ENCODE measurements at places on chromosomes 6 and 20.

DNA sequence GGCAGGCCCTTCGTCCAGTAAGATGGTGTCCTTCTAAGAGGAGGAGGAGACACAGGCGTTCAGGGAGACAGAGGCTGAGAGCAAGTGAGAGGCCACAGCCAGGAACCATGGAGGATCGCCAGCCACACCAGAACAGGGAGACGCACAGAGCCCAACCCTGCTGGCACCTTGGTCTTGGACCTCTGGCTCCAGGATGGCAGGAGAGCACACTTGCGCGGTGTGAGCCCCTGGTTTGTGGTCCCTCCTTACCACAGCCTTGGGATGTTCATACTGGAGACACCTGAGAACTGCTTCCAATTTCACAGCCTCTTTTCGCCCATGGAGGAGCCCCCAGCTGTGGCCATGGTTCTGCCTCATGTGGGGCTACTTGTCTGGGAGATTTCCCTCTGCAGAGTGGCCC is 222.4 kb downstream of the DLL1 start:
- no peak for DNase-seq

DNA sequence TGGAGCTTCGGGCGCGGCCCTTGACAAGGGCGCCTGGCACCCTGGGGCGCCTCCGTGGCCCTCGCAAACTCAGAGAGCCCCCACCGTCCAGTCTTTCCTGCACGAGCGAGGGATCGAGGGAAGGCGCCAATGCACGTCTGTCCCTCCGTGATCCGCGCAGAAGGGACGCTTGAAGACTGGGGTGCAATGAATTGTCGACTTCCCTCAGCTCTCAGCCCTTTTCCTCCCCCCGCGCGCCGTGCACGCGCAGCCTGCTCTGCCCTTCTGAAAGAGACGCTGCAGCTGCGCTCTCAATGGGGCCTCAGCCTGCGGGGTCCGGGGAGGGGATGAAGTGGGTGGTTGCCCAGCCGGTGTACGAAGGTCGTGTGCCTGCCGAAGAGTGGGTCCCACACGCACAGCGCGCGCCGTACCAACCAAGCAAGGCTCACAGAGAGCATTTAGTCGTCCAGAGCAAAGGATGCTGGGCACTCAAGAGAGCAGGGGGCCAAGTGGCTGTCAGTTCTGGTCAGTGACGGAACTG is 5.5 kb upstream of the SOX4 start:
- DNase-seq: peak; percentile 41

DNA sequence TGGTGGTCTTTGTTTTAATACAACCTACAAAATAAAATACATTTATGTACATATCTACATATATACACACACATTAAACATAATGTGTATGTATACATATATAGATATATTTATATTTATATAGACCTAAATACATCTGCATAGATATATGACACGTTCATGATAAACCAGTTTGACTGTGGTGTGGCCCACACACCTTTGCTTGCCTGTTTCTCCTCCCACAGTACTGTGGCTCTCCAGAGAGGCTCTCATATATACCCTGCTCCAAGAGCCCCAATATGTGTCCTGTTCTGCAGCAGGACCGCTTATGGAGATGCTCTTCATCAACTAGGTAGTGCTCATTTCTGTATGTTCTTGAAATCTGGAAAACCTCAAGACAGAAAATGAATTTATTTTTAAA is 207.0 kb downstream of the KCNQ5 start:
- DNase-seq: no peak

GRCh38 chr6:142185641-142186040 is 38.6 kb downstream of the VTA1 start:
- DNase-seq: no peak

DNA sequence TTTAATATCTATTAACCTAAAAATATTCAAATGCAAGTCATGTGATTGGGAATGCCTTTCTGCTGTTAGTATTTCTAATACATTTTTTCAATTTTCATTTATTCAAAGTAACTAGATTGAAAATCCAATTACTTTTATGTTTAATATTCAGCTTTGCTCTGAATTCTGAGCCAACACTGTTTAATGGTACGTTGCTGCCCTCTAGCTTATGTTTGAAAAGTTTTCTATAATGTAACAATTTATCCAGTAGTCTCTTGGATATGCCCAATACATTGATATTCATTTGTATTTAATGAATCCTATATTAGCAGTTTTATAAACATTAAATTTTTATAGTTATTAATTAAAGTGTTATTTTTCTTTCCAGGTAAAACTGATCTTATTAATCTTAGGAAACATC is 47.4 kb downstream of the LGSN start:
- DNase-seq: no peak

DNA sequence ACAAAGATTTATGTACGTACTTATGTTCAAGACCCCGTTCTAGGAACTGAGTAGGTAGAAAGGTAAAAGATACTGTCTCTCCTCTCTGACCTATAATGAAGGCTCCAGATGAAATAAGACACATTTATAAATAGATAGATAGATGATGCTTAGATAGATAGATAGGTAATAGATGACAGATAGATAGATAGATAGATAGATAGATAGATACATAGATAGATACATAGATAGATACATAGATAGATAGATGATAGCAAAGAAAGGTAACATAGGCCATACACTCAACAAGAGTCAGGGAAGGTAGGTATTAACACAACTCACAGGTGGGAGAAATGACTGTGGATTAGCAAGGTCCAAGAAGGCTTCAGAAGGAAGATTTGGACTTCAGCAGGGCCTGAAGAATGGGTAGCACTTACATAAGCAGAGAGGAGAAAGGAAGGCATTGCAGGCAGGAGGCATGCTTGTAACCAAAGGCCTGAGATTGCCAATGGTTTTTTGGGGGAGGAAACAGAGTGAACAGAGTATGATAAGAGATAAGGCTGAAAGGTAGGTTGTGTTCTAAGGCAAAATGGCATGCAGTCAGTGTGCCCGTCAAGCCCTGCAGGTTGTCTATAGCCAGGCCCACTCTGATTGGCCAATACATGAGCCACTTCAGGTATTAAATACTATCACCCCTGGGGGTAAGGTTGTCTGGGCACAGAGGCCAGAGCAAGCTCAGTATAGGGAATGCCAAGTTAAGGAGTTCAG is 7.7 kb upstream of the MYB start:
- DNase-seq: no peak

- no peak for DNase-seq
Observed at GRCh38 chr20:60062431-60063047, 104.3 kb downstream of the CDH26 start.

GRCh38 chr6:105196076-105196475 is 16.3 kb upstream of the POPDC3 start:
- no peak for DNase-seq

DNA sequence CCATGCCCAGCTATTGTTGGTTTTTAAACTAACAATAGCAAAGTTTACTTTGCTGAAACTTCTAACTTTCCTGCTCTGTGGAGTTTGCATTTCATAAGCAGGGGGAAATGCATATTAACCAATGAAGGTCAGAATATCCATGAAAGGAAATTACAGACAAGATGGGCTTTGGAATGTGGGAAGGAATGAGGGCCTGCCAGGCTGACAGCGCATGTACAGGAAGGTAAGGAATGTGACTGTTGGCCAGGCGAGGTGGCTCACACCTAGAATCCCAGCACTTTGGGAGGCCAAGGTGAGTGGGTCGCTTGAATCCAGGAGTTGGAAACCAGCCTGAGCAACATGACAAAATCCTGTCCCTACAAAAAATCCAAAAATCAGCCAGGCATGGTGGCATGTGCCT is 49.6 kb downstream of the CDK5RAP1 start:
- DNase-seq: no peak

GRCh38 chr20:33851842-33852466 is 40.8 kb downstream of the CHMP4B start:
- DNase-seq: no peak

DNA sequence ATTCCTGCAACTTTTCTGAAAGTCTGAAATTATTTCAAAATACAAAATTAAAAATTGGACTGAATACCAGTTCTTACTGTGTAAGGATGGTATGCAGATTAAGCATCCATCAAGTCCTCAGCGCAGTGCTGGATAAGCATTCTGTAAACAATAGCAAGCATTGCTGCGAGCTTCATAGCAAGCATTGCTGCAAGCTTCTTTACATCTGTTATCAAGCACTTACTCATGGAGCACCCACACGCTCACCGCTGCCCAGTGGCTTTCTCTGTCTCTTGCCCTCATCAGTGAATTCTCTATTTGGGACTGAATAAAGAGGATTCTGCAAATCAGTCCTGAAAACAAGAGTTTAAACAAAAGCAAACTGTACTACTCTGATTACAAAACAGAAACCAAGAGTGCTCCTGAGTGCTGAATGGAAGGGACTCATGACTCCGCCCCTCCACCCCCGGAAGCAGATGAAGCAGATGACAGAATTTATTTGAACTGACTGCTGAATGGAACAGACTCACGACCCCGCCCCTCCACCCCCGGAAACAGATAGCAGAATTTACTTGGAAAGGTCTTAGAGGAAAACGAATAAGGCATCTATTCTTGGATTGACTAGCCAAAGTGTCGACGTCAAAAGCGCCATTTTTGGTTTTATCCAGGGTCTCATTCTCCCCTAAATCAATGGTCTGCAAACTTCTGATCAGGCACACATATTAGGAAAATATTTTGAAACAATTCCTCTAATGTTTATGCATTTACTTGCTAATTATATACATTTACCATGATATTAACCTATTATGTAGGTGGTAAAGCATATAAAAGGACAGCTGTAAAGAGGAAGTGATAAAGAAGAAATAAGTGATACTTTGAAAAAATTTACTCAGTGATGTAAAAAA is 22.1 kb upstream of the EYA2 start:
- no peak for DNase-seq

GRCh38 chr6:149445573-149445972 is 39.2 kb downstream of the ZC3H12D start:
- no peak for DNase-seq

DNA sequence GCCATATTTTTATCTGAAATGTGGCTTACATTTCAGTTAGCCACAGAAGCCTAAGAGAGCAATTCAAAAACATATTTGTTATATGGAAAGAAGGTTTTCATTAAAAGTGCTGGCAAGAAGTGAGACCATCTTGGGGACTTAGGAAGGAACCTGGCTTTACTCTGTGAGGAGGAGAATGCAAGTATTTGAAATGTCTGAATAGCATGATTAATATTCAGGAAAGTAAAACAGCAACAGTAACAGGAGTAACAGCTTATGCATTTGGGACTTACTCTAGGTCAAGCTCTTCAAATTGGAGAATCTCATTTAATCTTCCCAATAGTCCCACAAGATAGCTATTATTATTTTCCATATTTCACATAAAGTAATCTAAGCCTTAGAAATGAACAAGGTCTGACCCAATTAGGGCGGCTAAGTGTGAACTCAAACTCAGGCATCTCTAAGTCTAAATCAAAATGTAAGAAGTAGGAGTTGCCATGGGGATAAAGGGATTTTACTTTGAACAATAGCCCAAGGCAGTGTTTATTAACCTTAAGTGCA is 816.5 kb downstream of the BCKDHB start:
- DNase-seq: no peak

DNA sequence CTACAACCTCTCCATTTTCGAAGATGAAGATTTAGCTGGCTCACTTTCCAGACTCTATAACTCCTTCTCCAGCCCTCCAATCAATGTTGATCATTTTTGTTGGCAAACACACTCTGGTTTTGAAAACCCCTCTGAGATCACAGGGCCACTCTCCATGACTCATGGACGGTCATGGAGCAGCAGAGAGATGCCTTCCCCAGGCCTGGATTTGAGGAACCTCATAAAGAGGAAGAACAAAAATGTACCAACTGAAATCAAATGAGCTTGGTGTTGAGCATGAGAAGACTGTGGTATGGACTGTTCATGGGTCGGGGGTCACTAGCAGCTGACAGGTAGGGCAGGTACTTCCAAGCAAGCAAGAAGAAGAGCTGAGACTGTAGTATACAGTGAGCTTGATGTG is 112.8 kb upstream of the INSM1 start:
- DNase-seq: no peak

DNA sequence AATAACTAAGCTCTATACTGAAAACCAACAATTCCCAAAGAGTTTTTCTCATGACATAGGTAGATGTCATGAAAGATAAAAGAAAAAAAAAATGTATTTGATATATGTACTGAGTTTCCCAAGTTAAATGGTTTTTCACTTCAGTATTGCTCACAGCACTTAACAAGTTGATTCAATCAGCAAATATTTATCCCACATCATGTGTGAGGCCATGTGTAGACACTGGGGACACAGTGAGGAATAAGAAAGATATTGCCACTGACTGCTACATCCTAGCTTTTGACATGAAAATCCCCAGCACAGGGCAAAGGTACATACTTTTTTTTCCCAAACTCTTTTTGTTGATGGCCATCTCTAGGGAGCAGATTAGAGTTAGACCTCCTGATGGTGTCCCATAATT is 25.3 kb downstream of the SPTLC3 start:
- DNase-seq: no peak

GRCh38 chr20:46810448-46811223 is 84.0 kb upstream of the EYA2 start:
- no peak for DNase-seq

DNA sequence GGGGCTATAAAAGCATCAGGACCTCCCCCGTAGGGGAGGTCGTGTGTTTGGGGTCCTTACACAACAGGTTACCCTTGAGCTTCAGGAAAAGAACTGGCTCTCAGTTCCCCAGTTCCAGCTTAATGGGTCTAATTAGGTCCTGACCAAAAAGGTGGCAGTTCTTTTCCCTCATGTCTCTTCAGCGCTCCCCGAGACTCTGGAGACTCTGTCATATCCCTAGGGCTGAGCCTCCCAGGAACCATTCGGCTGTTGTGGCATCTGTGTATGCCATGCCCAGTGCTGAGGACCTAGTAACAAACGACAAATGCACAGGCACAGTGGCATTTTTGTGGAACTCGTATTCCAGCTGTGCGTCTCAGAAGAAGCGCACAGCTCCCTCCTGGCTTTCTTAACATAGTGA is 14.6 kb downstream of the PRDM1 start:
- DNase-seq: no peak

DNA sequence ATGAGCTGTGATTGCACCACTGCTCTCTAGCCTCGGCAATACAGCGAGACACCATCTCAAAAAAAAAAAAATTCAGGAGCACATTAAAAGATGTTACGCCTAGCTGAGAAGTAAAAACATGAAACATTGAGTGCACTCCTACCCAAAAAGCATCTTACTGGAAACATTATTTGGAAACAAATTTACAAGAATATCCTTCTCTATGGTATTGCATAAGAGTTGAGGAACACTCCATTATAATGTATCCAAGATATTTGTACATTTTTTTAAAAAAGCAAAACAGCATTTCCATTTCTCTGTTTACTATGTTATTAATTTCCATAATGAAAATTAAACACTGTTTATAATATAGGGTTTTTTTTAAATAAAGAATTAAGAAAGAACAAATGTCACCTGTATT is 48.6 kb downstream of the FAM8A1 start:
- no peak for DNase-seq

- DNase-seq: no peak
Observed at GRCh38 chr20:33908868-33909267, 84.8 kb upstream of the RALY start.

DNA sequence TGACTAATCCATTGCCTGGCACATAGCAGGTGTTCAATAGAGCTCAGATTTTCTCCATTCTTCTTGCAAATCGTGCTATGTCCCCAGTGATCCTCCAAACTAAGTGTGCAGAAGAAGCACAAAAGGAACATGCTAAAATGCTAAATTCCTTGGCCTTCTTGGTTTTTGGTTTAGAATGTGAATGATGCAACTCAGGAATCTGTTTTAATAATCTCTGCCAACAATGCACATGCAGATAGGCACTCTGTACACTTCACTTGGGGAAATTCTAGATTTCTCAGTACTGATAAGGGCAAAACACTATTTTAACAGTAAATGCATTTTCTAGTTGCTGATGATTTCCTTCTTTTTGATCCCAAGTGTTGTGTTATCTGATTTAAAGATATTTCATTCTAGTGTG is 35.2 kb downstream of the SLC22A1 start:
- no peak for DNase-seq

Measured in stimulated activated naive CD8-positive, alpha-beta T cell treated with anti-CD3 and anti-CD28 coated beads, Interleukin-15, Interleukin-2, amounts not matched to agents 100 U/mL and 50 U/mL, for 24 hours (primary cell).